ENCODE measurements at places on chromosomes 2 and 18. TPM values are rescaled to one million over a fixed set of nuclear protein-coding genes. Genes with fewer than 3 reads are reported as not detected.

ABCB11 gene
- polyA plus RNA-seq: 0.04 TPM

DNA sequence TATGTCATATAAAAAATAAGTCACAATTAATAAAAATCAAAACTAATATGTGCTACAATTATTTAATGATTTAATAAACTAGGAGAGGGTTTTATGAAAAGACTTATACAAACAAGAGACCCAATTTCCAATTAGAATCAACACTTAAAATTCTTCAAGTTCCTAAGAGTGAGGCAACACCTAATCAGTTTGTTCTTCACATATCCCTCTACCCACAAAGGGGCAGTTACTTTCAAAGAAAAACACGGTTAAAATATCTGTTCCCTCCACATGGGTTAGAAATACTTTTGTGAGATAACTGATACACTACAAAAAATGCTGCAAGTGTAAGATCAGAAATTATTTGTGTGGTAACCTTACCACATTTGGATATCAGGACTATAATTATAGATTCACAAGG lies 357.0 kb downstream of the ERBB4 start:
- DNase-seq: no peak

CAPN14 gene
- 0.30 TPM for polyA plus RNA-seq

DNA sequence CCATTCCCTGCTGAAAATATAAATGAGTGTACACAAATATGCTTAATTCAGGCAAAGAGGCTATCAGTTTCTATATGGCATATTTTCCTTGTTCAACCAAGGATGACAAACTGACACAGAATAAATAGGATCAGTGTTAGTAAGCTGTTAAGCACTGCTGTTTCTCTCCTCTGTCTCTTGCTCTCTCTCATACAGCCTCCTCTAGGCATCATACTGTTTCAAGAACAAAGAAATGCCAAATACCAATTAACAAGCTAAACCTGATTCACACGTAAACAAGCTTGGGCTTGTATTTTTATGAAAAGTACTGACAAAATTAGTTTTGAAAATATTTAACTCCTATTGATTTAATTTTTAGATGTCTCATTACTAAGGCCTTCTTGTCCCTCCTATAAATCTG lies 1027.2 kb upstream of the ACVR2A start:
- no peak for DNase-seq

GRCh38 chr2:96174251-96175144 lies 29.3 kb upstream of the DUSP2 start:
- peak; percentile 76 for DNase-seq
